ENCODE measurements at places on chromosomes 6 and 20.

GRCh38 chr20:57558614-57559288 lies 2.2 kb upstream of the PCK1 start:
- DNase-seq: no peak

GRCh38 chr6:11973238-11973637 lies 38.9 kb upstream of the HIVEP1 start:
- DNase-seq: no peak

DNA sequence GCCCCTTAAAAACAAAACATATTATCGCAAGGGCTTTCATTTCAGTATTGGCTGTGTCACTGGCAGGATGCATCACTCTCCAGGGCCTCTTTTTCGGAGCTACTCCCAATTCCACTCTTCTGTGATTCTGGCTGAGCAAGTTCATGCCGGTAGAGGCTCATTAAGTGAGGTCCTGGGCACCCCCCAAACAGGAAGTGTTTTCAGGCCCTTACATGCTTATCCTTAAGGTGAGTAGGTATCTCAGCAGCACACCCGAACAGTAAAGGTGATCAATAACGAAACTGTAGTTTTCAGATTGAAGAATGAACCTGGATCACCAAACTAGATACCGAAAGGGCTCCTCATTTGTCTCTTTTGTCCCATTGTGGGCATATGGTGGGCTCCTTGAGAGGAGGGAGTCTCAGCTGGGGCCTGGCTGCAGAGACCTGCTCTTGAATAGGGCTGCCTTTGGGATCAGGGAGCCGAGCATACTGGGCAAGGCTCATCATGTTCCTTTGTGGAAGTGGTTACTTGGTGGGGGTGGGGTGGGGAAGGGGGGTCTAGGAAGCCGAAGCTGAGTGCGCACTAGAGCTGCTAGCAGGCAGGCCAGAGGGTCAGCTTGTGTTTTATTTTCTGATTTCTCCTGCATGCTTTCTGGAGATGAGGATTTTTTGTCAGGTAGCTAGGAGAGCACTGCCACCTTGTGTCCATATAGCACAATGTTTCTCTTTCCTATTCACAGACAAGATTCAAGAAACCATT lies 65.2 kb downstream of the CDS2 start:
- no peak for DNase-seq

DNA sequence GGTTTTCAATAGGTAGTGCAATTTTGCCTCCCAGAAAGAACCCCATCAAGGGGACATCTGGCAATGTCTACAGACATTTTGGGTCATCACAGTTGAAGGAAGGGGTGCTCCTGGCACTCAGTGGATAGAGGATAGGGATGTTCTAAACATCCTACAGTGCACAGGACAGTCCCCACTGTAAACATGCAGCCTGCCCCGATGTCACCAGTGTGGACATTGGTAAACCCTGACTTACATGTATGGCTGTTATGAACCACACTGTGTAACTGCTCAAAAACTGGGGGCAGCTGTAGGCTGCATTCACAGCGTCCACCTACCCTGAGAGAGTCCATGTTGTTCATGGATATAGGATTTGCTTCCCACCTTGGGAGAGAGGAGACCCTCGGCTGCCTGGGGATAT lies 79.3 kb upstream of the FOXQ1 start:
- no peak for DNase-seq

GRCh38 chr6:133595111-133595761 lies 293.7 kb upstream of the TCF21 start:
- no peak for DNase-seq

DNA sequence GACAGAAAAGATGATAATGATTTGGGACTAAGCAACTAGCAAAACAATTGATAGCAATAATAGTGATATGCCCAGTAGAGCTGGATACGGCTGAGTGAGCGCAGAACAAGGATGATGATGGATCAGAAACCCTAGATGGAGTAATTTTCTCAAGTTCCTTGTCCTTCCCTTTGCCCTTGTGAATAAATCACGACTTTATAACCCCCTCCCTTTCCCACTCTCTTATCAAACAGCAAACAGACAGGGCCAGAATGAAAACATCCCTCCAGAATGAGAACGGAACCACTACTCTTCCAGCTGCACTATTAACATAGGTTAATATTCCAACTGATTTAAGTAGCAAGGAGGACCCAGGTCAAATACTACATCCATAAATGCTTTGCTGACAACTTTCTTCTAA lies 1.3 kb upstream of the MTFR2 start:
- no peak for DNase-seq

DNA sequence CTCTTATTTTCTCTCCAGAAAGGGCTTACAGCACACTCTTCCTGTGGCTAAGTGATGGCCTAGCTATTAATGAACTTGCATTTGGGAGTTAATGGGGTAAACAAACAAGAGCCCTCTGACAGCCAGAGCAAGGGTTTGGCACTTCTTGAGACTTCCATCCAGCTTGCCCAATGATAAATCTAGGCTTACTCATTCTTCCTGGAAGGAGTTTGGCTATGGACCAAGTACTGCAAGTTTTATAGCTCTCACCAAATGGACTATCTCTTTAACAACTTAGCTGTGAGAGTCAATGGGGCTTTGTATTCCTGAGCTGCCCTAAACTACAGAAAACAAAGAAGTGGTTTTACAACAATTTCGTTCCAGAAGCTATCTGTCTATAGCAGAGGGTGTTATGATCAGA lies 16.7 kb upstream of the PI3 start:
- no peak for DNase-seq
